NCI-H2081 treated with DMSO at 0.1 percent for 48 hours (cell line): ENCODE measurements at places on chromosomes 1 and 21.

DNA sequence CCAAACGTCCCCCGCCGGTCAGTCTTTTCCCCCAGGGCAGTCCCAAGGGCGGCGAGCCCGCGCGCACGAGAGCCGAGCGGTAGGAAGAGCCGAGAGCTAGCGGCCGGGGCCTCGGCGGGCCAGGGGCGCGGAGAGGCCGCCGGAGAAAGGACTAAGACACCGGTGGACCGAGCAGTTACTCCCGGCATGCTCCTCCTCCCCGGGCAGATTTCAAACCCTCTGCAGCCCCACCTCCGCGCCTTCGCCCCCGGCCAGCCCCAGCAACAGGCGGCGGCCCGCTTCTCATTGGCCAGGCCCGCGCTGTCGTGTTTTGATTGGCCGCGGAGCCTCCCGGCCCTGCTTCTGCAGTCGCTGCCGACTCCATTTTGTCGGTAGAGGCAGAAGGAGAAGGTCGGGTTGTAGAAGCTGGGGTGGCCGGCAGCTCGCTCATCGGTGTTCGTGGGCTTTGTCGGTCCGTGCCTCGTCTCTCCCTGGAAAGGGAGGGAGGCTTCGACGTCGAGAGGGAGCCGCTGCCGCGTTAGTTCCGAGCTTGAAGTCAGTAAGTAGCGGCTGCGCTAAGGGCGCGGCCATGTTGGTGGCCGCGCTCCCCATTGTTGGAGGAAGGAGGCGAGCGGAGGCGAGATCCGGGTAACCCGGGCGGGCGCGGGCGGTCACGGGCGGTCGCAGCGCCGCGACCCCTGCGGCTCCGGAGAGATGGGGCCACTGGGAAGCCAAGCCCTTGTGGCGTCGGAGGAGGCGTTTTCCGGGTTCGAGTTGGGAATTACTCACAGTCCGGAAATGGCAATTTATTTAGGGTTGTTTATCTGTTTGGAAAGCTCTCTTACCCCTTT is at the start of gene PNRC2:
Gene PNRC2 (plus strand): TSS at position 368 of the 830 bp plus-strand sequence. CDS start 1,630 bp downstream, outside the sequence.
- DNase-seq = peak; percentile 92

DNA sequence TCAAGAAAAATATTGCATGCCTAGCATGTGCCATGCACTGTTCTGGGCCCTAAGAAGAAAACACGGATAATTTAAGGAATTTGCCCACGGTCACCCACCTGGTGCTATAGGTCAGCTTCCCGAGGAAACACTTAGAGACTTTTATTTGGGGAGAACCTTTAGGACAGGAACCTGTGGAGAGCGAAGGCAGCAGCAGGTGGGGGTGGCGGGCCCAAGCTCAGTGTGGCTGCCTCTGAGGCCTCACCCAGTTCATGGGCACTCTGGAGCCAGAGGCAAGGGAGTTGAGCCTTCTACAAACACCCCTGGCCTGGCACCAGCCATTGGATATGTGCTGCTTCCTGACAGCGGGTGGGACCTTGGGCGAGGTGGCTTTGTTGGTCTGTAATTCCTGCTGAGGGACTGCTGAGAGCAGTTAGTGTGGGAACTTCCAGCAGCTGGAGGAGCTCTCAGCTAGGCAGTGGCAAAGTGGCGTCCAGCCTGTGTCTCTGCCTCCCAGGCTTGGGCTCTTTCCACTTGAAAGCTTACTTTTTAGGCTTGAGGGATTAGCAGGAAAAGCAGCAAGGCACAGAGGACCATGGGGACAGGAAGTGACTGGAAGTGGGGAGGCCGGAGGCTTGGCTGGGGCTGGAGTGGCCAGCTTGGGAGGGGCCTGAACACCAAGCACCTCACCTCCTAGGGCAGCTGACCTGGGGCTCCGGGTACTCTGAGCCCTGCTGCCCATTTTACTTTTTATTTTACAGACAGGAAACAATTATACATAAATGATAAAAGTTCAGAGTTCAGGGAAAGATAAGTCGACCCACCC is 19.1 kb downstream of the MRPL37 start:
- no peak for DNase-seq

- DNase-seq = no peak
Measured at GRCh38 chr1:154344977-154345837, 19.9 kb downstream of the ATP8B2 start.

- no peak for DNase-seq
Measured at GRCh38 chr1:206035027-206035426, 11.3 kb upstream of the CTSE start.

DNA sequence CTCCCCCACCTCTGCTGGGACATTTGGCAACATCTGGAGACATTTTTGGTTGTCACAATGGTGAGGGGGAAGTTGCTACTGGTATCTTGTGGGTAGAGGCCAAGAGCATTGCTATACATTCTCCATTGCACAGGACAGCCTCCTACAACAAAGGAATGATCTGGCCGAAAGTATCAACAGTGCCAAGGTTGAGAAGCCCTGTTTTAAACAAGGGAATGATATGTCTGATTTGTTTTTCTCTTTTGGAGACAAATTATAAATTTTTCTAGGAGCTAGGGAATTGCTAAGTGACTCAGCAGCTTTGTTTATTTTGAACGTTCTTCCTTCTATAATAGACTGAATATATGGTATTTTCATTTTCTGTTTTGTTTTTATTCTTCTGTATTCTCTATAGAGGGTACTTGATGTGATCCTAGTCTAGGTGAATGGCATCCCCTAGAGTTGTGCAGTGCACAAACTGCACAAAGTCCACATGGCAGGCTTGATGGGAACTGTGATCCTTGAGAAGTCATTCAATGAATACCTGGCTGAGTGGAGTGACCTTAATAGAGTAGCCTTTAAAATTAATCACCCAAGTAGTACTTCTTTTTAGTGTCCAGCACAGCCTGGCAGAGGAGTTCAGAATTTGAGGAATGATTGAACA is 288.6 kb upstream of the USP24 start:
- no peak for DNase-seq

DNA sequence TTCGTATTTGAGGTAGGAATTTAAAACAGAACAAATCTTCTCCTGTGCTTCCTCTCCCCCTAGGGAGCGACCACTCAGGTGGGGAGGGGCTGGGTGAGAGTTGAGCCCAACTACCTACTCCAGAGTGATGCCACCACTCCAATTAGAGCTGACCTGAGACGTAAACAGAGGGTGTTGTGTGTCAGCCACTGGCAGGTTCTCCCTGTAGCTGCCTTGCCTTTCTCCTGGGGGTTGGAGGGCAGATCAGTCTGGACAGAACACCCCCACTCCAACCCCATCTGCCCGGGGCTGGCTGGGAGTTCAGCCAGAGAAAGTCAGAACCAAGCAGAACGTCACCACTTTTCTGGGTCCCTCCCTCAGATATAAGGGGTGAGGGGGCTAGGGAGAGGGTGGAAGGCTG is 2.0 kb downstream of the HPDL start:
- no peak for DNase-seq

DNA sequence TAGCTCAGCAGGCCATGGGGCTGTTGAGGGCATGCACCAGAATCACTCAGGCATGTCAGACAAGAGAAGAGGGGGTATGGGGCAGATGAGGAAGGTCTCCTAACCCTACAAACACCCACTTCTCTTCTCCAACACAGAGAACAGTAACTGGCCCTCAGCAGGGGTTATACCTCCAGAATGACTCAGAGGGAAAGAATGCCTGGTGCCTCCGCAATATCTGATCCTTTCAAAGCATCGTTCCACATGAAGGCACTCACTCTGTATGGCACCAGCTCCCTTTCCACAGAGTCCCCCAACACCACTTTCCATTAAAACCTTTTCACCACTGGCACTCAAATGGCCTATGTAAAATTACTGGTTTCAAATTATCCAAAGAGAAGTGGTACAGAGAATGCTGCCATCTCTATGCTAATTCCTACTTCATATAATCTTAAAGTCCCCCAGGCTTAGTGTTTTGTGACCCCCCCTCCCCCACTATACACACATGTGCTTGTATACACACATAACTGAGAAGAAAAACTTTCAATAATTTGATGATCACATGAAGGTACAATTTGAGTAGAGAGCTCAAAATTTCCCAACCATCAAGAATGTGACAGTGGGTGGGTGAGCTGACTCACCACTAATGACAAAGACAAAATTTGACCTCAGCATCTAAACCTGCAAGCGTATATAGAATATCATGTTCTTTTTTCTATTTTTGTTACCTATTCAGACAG is 91.5 kb downstream of the SIPA1L2 start:
- no peak for DNase-seq

DNA sequence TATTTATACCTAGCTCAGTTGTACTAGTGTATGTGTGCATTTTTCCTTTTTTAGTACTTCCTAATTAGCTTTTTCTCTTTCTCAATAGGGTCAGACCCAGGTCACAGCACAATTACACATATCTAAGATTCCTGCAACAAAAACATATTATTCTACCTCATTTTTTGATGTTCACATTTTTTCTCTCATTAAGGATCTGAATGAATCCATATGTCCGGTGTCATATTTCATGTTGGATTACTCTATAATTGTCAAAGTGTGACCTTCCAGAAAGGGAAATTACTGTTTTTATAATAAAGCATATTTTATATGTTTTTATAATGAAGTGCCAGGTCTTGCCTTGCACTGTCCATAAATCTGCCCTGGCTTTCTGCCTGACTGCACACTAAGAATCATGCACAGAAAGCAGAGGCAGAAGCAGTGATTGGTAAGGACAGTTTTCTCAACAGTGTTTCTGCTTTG is 143.7 kb downstream of the KCNT2 start:
- DNase-seq = no peak

DNA sequence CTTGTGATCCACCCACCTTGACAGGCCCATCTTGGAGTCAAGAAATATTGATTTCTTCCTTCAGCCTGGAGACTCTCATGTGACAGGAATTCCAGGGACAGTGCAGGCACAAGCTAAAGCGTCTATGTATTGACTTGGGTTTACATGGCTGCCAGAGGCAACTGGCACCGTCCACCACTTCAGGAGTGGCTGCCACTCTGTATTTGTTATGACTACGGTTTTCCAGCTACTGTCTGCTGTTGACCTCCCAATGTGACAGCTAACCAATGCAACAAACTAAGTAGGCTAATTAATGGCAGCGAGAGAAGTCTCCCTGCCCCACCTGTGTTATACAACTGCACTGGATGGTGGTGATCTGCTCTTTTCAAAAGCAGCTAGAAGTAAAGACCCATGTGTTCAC is 56.9 kb downstream of the CD58 start:
- DNase-seq = no peak

DNA sequence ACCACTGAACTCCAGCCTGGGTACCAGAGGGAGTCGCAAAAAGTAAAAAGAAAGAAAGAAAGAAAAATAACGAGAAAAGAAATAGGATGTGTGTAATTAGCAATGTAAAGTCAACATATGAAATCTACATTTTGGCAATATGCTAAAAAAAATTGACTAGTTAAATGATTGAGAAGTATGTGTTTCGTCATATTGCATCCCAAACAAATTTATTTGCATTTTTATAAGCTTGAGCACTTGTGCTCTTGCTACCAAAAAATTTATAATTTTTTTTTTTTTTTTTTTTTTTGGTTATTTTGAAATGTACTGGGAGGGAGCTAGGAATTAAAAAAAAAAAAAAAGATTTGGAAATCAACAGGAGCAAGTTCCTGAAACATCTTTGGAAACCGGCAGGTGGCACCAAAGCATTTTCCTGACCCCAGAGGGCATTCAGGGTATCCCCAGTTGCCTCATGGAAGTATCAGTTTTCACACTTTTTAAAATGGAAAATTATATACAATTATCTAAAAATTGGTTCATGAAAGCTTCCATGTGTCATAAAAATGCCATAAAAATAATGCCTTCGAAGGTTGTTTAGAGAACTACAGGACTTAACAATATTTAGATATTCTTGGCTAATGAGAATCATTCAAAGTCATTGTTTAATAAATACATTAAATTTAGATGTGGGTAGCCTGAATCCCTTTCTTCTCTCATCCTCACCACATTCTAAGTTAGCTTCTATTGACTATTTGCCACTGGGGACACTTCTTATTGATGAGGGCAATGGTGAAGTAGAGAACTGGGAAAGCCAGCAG is 4.8 kb upstream of the HEATR1 start:
- DNase-seq = peak; percentile 59

DNA sequence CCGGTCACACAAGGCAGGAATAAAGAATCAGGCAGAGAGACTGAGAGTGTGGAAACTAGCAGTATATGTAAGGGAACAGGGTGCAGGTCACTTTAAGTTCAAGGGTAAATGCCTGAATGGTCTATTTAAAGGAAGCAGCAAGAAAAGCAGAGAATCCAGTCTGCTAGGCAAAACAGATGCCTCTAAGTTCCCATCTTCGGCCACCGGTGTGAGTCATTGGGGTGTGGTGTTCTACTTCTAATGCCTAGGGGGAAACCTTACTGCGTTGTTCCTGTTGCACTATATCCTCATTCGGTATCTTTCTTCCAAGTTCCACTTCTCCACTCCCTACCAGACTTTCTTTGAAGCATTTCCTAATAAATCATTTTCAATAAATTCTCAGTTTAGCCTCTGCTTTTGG is 259.9 kb downstream of the HHIPL2 start:
- no peak for DNase-seq

GRCh38 chr1:33167650-33168447 is 14.0 kb downstream of the TRIM62 start:
- no peak for DNase-seq

- DNase-seq = no peak
Measured at GRCh38 chr1:147287133-147287865, 44.8 kb downstream of the CHD1L start.

DNA sequence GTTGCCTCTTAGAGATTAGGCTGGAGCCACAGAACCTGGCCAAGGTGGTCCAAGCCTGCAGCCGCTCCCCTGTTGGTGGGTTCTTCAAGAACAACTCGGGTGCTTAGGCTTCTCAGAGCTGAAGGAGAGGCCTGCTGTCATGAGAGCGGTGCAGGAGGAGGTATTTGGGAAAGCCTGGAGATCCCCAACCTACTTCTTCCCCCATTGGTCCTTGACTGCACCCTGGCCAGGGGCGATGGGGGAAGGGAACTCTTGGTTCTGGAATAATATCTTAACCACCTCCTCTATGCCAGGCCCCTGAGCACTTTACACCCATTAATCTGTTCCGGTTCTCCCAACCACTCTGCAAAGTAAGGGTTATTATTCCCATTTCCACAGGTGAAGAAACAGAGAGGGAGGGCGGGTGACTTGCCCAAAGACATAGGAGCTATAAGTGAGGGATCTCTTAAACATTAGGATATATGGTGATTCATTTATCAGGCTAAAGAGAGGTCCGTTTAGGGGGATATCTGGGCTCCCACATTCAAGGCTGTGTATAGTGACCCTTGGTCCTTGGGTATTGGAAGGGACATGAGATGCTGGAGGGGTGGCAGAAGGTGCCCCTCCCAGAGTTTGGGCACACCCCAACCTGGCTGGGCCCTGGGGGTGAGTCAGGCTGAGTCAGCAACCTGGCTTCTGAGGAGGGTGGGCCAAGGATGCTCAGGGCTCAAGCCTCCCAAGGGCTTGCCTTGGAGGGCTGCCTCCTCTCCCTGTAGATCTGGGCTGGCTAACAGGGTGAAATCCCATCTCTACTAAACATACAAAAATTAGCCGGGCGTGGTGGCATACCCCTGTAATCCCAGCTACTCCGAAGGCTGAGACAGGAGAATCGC is 5.2 kb downstream of the TRNP1 start:
- no peak for DNase-seq

- DNase-seq = no peak
Measured at GRCh38 chr1:170674986-170675385, 11.1 kb downstream of the PRRX1 start.
